ENCODE measurements at places on chromosomes 16 and 17.

DNA sequence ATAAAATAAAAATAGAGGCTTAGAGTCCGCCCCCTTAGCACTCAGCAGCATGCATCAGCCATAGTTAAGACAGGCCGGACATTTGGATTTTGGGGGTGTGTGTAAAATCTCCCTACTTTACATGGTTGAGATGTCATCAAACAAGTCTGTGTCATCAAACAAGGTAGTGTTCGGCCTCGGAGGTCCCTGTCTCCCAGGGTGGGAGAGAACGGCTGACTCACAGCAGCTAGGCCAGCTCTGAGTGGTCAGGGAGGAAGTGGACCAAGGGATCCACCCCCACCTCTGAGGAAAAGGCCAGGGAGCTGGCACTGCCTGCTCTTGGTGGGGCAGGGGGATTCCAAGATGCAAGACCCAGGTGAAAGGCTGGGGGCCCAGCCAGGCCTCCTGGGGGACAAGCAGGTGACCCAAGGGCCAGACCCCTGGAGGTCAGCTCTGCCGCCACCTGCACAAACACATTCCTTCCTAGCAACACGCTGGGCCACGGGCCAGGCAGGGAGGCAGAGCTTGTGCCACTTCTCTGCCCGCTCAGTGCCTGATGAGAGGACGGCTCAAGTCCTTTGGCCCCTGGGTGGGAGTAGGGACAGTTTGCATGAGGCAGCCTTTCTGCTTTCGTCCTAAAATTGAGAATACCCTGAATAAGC is 28.5 kb downstream of the KIFC3 start:
- DNase-seq = no peak

- DNase-seq = no peak
Measured at GRCh38 chr17:65356536-65356935, 204.9 kb downstream of the AXIN2 start.

GRCh38 chr16:67268136-67268579 is 11.2 kb upstream of the PLEKHG4 start:
- no peak for DNase-seq

- DNase-seq = no peak
Measured at GRCh38 chr17:27577121-27577761, 53.7 kb upstream of the LGALS9 start.

DNA sequence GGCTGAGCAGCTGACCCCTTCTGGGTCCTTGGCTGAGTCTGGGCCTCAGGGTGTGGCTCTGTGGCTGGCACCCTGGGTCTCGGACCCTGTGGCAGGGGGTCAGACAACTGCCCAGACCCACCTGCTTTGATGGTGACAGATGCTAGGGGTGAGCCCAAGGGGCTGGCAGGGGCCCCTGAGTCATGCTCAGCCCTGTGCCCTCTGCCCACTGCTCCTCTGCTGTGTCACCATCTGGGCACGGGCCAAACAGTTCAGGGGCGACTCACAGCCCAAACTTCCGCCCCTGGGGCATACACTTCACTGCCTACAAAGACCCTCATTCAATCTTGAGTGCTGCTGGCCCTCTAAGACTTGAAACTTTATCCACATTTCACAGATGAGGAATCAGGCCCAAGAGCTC is 5.7 kb downstream of the ADGRG1 start:
- no peak for DNase-seq

DNA sequence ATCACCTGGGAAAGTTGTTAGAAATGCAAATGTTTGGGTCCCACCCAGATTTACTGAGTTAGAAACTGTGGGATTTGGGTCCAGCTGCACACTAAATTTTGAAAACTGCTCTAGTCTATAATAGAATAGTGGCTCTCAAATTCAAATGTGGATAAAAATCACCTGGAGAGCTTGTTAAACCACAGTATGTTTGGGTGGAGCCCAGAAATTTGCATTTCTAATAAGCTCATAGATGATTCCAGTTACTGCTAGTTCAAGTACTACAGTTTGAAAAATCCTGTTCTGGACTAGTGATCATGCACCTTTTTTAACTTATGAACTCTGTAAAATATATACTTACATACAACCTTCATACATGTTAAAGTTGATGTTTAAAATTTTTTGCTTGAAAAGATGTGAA is 27.8 kb downstream of the RABEP1 start:
- DNase-seq = no peak

DNA sequence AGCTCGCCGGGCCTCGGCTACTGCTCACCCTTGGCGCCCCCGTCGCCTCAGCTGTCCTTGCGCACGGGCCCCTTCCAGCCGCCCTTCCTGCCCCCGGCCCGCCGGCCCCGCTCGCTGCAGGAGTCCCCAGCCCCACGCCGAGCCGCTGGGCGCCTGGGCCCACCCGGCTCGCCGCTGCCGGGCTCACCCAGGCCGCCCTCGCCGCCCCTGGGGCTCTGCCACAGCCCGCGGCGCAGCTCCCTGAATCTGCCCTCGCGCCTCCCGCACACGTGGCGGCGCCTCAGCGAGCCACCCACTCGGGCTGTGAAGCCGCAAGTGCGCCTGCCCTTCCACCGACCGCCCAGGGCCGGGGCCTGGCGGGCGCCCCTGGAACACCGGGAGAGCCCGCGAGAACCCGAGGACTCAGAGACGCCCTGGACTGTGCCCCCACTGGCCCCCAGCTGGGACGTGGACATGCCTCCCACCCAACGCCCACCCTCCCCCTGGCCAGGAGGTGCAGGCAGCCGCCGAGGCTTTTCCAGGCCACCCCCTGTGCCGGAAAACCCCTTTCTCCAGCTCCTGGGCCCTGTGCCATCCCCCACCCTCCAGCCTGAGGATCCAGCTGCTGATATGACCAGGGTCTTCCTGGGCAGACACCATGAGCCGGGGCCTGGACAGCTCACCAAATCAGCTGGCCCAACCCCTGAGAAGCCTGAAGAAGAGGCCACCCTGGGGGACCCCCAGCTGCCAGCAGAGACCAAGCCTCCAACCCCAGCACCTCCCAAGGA is 12.8 kb downstream of the MYO15A start:
- no peak for DNase-seq

DNA sequence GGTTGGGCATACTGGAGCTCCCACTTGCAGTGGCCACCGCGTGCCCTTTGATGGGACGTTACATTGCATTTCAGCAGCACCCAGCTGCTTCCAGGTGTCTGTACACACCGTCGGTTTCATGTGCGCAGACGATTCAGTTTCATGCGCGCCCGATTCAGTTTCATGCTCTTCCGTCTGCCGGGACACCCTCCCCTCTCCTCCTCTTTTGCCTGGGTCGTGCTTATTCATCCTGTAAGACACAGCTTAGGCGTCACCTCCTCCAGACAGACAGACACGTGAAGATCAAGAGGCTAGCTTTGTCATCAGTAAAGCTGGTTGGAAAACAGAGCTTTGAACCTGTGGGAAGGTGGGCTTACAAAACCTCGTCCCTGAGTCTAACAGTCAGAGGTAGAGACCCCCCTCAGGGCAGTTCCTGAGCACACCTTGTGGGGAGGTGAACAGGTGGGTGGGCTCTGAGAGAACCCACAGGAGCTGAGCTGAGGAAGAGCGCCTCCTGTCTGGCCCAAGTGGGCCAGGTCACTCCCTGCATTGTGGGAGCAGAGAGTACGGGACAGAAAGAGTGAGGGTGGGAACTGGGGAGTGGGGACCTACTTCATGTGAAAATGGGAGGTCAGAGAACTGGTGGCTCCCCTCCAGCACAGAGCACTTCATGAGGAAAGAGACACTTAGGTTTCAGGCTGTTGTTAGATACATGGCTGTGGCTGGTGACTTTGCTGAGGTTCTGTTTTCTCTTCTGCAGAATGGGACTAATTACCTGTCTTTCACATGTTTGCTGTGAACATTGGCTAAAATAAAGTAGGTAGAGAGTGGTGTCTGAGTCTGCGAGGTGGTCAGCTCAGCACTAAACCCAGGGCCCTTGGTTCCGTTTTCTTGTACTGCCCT is 122.1 kb downstream of the SNX29 start:
- no peak for DNase-seq

- no peak for DNase-seq
Measured at GRCh38 chr16:89384282-89384681, 106.1 kb downstream of the ANKRD11 start.

GRCh38 chr16:61792194-61792909 is 243.9 kb downstream of the CDH8 start:
- no peak for DNase-seq

DNA sequence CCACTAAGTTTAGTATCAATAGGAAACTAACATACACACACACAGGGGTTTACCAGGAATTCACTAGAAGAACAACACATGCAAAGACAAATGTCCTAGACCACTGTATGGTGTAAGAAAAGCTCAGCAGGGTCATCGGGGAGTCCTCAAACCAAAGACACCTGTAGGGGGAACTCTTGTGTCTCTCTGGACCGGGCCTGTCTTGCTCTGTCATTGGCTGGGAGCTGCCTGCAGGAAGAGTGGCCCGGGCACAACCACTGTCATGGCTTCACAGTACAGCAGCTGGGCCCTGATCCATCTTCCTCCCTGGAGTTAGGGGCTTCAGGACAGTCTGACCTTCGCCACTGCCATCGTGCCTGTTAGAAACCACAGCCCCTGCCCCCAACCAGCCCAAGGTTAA is 263.6 kb upstream of the DYNLRB2 start:
- no peak for DNase-seq

GRCh38 chr17:9230861-9231260 is 209.6 kb downstream of the NTN1 start:
- no peak for DNase-seq

DNA sequence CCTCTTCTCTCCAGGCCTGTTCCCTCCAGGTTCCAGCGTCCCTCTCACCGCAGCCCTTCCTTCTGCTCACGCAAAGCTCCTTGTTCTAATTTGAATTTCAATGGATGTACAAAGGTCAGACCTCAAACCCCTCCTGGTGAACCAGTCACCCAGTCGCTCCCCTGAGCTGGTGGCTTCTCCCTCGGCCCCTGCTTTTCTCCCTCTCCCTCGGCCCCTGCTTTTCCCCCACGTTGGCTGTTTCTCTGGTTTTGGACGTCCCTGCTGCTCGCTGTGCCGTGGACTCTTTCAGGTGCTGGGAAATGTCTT is 8.6 kb upstream of the MSLN start:
- no peak for DNase-seq

GRCh38 chr17:39916918-39917317 is 1.5 kb downstream of the GSDMB start:
- no peak for DNase-seq

DNA sequence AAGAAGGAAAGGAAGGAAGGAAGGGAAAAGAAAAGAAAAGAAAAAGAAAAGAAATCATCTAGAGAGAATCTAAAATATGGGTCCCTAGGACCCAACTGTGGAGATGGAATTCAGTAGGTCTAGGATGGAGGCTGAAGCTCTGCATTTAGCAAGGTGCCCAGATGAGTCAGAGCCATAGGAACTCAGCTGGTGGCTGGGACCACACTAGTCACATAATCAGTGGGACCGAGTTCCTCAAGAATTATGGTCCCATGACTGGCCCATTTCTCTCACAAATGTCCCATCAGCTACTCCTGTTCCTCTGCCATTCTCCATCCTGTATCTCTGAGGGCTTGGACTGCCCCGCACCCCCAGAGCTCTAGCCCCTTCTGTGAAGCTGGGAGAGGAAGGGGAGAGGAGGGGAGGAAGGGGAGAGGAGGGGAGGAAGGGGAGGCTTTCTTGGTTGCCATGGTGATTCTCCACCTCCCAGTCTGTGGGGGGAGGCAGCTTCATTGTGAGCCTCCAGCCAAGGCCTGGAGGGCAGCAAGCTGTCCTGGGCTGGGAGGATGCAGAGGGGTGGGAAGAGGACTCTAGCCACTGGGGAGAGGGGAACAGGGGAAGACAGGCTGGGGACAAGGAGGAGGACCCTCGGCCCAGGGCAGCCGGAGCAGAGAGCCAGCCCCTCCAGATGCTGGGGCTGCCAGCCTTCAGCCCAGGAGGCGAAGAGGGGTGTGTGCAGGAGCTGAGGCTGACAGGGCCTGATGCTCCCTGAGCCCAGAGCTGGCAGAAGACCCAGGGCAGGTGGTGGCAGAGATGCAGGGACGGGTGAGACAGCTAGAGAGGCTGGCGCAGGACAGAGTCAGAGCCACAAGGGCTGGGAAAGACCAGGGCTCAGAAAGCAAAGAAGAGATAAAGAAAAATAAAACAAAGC is 37.8 kb upstream of the LHX1 start:
- DNase-seq = no peak

DNA sequence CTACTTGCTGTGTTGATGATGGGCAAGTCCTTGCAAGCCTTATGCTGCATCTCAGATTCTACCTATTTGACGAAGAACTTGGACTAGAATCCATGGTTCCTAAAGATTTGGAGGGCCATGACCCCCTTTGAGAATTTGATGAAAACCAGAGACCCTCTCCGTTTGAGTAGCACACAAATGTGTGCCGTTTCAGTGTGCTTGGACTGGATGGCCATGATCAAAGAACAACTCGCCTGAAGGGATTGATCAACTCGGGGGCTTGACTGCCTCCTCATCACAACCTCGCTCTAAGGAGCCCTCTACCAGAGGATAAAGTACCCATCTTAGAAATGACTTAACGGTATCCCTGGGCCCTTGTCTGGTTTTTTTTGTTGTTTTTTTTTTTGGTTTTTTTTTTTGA is 2.8 kb upstream of the ANKFY1 start:
- no peak for DNase-seq

- no peak for DNase-seq
Measured at GRCh38 chr16:51024703-51025102, 126.4 kb downstream of the SALL1 start.

DNA sequence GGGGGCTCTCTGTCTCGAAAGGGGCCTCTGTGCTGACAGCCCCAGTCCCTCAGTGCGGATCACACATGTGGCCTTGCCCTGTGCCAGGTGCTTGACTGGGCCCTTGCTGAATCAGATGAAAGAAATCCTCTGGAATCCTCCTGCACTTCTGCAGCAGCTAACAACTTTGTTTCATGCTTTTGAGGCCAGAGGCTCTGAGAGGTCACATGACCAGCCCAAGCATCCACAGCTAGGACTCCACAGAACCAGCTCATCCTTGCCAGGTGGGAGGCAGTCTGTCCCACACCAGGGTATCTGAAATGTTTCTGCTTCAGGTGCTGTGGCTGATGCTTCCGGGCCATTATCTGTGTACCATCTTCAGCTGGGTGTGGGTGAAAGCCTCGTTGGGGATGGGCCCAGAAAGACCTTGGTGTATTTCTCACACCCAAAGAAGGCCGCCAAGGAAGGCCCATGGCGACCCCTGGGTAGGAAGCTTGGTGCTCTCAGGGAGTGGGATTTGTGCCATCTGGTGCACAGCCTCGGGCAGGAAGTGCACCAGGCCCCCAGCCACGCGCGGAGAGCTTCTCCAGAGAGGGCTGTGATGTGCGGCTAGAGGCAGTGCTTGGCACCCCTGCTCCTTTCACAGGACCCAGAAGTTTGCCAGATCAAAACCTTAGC is 143.8 kb downstream of the CLEC16A start:
- no peak for DNase-seq

- no peak for DNase-seq
Measured at GRCh38 chr17:17420082-17420481, 56.7 kb upstream of the MED9 start.

GRCh38 chr16:78195797-78196196 is 96.3 kb downstream of the WWOX start:
- DNase-seq = no peak
